H1 (cell line): ENCODE measurements at places on chromosomes 4 and X. TPM values are rescaled to one million over a fixed set of nuclear protein-coding genes. Genes with fewer than 3 reads are reported as not detected.

DNA sequence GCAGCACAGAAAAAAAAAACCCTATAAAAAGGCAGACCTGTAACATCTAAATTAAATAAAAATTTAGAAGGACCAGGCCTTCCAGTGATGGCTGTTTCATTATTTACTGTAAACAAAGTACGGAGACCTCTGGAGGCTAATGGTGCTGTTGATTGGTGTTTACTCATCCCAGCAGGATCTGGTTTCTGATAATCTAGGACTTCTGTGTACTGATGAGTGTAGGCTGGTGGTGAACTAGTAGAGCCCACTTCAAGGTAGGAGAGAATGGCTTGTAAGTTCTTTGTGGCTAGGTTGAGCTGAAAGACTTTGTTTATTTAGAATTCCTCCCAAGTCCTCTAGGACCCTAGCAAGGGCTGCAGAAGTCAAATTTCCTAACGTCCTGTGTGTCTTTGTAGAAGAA, 398.1 kb upstream of the PITX2 start:
- no peak overlapping the region for H3K4me3 ChIP-seq
- H3K27me3 ChIP-seq = no peaks in the 10 kb centered on the region

GRCh38 chr4:17613761-17614415, 553 bp upstream of the MED28 start:
- peak overlapping the region; percentile 100 for H3K4me3 ChIP-seq
- DNase-seq = peak; percentile 54
- H3K4me1 ChIP-seq = peaks cover 4% of the 10 kb centered on the region; the same call in 1 of the 2 replicates
- H3K27ac ChIP-seq = no peak overlapping the region; the same call in 1 of the 2 replicates
- H3K27me3 ChIP-seq = no peaks in the 10 kb centered on the region

DNA sequence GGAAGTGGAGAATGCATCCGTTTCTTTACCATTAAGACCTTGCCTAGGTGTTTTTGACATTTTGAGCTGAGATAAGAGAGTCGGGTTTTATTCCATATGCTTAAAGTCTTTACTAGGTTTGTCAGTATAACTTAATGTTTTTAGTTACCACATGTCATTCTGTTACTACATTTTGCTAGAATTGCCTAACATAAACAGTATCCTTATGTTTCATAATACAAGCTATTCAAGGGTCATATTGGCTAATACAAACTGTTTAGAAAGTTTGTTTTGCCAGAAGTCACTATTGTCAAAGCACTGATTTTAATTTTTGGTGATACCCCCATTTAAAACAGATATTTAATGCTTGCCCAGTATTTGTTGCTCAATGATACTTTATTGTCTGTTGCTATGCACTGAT, 427.7 kb upstream of the MAGEB2 start:
- no peak overlapping the region for H3K27ac ChIP-seq
- no peak for DNase-seq
- H3K4me3 ChIP-seq = no peak overlapping the region

GRCh38 chr4:60611762-60612496, 588.2 kb upstream of the ADGRL3 start:
- H3K27me3 ChIP-seq = no peaks in the 10 kb centered on the region
- H3K4me1 ChIP-seq = no peaks in the 10 kb centered on the region
- H3K27ac ChIP-seq = no peak overlapping the region
- H3K36me3 ChIP-seq = no peaks in the 10 kb centered on the region
- H3K4me3 ChIP-seq = no peak overlapping the region

DNA sequence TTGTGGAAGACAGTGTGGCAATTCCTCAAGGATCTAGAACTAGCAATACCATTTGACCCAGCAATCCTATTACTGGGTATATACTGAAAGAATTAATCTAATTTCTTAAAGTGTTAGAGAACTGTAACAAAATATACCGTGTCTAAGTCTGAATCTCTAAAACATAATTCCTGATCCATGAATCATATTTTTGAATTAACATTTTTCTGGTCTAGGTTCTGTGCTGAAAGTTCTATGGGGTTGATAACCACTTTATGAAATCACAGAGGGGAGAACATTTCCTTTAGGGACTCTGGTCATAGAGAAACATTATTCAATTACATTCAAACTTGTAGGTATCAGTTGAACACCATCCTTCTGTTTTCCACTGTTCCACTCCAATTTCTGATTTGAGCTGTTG, 91.9 kb upstream of the ETNPPL start:
- H3K27me3 ChIP-seq = no peaks in the 10 kb centered on the region
- H3K4me1 ChIP-seq = no peaks in the 10 kb centered on the region
- no peaks in the 10 kb centered on the region for H3K36me3 ChIP-seq
- no peak for DNase-seq
- no peak overlapping the region for H3K27ac ChIP-seq

CLDN22 gene
- not detected in 2 replicates for total RNA-seq
